Fibroblast of the aortic adventitia (primary cell): ENCODE measurements at places on chromosomes 7 and 10.
A peak's percentile ranks its signal among the peaks of the same experiment; 100 is the strongest.

- DNase-seq = no peak
Measured at GRCh38 chr7:116911801-116912200, 41.5 kb upstream of the ST7 start.

GRCh38 chr7:76364198-76364584, 5.4 kb upstream of the YWHAG start:
- peak; percentile 72 for DNase-seq

DNA sequence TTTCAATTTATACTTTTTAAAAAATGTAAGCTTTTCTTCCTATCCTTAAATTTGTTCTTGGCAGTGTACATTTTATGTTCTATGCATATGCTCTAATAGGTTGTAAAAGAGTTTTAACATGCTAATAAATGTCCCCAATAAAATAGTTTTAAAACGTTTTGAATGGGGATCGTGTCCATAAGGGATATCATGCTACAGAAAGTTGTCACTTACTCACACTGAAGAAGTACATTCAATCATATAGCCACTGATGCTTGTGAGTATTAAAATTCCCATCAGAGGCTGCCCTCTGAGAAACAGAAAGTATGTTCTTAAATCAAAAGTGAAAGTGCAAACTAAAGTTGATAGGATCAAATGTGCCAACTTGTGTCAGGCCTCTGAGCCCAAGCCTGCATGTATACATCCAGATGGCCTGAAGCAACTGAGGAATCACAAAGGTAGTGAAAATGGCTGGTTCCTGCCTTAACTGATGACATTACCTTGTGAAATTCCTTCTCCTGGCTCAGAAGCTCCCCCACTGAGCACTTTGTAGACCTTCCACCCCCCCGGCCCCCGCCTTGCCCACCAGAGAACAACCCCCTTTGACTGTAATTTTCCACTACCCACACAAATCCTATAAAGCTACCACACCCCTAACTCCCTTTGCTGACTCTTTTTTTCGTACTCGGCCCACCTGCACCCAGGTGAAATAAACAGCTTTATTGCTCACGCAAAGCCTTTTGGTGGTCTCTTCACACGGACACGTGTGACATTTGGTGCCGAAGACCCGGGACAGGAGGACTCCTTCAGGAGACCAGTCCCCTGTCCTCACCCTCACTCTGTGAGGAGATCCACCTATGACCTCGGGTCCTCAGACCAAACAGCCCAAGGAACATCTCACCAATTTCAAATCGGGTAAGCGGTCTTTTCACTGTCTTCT, 877 bp upstream of the NOD1 start:
- peak; percentile 58 for DNase-seq

DNA sequence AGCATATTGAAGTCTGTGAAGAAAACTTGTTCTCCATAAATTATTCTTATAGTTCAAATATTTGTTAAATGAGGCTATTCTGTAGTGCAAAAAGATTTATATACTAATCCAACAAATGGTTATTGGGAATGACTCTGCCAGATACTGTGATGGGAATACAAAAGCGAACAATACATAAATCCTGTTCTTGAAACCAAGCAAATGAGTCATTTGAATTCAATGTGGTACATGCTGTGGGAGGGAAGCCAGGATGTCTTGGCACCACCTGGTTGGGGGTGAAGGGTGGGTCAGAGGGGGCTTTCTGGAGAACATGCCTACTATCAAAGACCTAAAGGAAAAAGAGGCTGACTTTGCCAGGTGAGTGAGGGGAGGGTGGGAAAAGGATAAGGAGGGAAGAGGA, 594.2 kb downstream of the CALN1 start:
- DNase-seq = no peak
